ENCODE measurements at places on chromosomes 2 and 18.

DNA sequence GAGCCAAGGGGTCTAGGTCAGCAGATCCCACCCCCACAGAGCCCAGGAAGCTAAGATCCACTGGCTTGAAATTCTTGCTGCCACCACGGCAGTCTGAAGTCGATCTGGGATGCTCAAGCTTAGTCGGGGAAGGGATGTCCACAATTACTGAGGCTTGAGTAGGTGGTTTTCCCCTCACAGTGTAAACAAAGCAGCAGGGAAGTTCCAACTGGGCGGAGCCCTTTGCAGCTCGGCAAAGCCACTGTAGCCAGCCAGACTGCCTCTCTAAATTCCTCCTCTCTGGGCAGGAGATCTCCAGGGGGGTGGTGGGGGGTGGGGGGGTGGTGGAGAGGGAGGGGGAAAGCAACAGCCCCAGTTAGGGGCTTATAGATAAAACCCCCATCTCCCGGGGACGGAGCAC is 419.5 kb downstream of the NUP35 start:
- no peak for DNase-seq

DNA sequence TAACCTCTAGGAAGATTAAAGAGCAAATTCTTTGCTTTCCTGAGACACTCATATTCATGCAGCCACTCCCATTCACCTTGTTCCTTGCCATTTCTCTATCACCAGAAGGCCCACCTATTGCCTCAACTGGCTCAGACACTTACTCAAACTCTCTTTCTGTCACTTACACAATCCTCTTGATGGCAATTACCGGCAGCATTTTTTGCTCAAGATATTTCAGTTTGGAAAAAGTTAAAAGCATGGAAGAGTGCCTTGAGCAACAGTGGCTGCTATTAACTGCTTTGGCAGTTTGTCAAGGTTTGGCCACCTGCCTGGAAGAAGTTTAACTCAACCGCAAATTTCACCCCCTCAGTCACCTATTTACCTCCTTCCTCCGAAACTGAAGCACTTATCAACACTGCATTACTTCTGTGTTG is 1104.0 kb upstream of the PIK3C3 start:
- DNase-seq, result no peak

DNA sequence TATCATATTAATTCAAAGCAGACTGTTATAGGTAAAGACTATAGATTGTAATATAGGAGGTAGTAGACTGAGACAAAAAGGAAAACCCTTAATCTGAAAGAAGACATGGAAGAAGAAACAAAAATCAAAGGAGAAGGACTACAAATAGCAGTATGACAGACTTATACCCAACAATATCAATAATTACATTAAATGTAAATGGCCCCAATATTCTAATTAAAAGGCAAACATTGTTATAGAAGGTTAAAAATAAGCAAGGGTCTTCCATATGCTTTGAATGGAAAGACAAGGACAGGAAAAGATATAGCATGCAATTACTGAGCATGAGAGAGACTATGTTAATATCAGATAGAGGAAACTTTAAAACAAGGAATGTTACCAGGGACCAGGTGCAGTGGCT is 109.5 kb upstream of the BCL2L11 start:
- DNase-seq, result no peak

DNA sequence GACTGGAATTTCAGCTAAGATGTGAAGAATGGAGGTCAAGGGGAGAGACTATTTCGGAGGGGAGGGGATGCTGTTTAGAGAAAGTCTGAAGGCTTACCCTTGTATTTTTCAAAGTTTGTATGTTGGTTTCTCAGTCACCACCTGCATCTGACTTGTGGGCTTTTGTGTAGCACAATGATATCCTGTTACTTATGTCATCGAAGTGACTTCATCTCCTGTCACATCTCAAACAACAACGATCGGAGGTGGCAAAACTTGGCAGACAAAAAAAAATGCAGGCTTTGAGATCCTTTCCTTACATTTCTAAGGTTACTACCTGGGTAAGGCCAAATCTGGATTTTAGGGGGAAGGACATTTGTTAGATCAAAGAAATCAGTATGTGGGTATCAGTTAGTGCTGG is 11.7 kb upstream of the CXCR4 start:
- no peak for DNase-seq

DNA sequence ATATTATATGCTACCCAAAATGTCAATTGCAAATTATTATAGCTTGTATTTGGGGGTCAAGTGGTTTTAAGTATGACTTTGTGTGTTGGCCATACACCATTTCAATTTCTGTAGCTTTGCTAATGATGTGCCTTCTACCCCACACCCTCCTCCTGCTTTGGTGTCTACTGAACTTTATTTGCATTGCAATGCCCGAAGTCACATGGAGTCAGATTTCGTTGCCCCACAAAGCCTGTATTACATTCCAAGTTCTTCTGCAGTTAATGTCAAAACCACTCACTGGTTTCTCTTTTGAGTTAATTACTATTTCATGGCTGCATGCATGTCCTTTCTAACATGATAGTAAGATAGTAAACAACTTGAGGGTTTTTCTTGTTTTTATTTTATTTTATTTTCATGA is 528.9 kb downstream of the RIT2 start:
- DNase-seq, result no peak

Measured in stimulated activated CD4-positive, alpha-beta T cell treated with anti-CD3 and anti-CD28 coated beads, Interleukin-15, amount 100 ng/mL, for 48 hours (primary cell).